Effector CD8-positive, alpha-beta T cell (primary cell): ENCODE measurements at places on chromosomes 16 and 17.

GRCh38 chr16:7086822-7087616, 245.6 kb upstream of the RBFOX1 start:
- DNase-seq: no peak

- no peak for DNase-seq
Measured at GRCh38 chr17:78669975-78670518, 92.9 kb upstream of the DNAH17 start.

DNA sequence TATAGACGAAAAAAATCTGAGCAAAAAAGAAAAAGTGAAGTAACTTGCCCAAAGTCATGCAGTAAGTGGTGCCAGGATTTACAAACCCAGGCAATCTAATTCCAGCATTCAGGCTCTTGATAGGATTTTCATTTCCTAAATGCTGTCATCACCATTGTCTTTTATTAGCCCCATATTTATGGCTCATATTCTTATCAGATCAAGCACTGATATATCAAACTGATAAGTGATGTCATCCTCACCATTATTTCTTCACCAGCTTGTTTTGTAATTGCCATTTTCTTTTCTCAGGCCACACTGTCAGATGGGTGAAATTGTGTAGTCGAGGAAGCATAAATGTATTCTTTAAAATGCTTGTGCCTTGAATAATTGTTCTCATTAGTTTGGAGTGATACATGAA, 1.3 kb downstream of the RAD51C start:
- no peak for DNase-seq

GRCh38 chr16:22252317-22252716, 44.9 kb upstream of the POLR3E start:
- DNase-seq: no peak

- no peak for DNase-seq
Measured at GRCh38 chr16:81917375-81917774, 93.9 kb downstream of the SDR42E1 start.

- no peak for DNase-seq
Measured at GRCh38 chr17:7715936-7716886, 1.3 kb upstream of the DNAH2 start.

- no peak for DNase-seq
Measured at GRCh38 chr17:36463916-36464764, 22.3 kb upstream of the ZNHIT3 start.

DNA sequence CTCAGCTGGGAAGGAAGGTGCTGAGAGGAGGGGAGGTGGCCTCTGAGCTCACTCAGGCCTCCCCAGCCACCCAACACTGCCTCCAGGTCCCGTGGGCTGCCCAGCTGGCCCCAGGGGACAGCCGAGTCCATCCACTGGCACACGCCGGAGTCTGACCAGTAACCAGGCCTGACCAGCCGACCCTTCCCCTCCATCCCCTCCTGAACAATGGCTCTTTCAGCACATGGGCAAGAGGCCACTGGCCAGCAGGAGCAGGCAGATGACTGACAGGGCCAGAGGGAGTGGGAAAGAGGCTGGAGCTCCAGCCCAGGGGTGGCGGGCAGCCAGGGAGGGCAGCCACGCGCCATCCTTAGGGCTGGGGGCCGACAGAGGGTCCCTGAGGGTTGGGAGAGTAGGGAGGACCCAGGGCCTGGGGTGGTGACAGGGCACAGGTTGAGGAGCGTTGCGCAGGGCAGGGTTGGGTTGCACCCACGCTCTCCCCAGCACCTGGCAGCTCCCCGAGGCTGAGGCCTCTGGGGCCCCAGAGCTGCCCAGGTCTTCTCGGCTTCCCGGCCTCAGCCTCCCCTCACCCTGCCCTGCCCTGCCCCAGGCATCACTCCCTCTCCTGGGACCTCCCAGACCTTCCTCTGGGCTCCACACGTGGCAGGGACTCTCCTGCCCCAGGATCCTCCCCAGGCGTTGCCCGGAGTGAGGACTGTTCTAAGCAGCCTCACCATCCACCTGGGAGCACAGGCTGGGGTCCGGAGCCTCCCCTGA, 20.2 kb upstream of the SLC38A10 start:
- DNase-seq: no peak

DNA sequence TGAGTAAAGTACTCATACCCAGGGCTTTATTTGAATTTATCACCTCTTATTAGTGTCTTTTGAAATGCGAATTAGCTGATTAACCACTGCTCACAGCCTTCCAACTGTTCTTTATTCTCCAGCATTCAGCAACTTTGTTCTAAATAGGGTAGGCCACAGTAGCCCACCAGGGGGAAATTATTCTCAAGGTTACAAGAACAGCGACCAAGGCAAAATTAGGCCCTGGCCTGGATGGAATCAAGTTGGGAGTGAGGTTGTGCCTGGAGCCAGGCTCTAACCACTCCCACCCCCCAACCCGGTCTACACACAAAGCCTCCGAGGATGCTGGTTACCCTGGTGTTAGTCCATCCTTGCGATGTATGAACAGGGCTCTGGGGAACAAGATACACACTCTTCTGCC, 245.5 kb downstream of the STX8 start:
- no peak for DNase-seq

- no peak for DNase-seq
Measured at GRCh38 chr17:13407381-13407780, 194.3 kb downstream of the HS3ST3A1 start.

GRCh38 chr17:31486351-31487062, 95.0 kb downstream of the RAB11FIP4 start:
- no peak for DNase-seq

DNA sequence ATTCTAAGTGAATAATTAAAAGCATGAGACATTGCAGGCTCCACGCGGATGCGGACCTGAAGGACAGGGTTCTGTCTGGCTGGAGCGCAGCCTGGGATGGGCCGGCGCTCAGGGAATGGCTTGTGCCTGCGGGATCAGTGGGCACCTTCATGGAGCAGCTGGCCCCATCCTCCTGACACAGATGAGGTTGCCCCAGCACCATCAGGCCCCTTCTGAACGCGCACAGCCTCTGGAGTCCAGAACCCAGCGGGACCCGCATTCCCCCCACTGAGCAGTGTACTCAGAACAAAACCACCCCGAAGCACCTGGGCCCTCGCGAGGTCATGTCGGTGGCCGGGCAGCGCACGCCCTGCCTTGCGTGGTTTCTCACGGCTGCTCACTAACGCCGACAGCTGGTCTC, 70.5 kb upstream of the CHMP6 start:
- no peak for DNase-seq

- DNase-seq: no peak
Measured at GRCh38 chr17:79941088-79942010, 94.3 kb downstream of the TBC1D16 start.

GRCh38 chr16:8183176-8184099, 406.9 kb downstream of the TMEM114 start:
- DNase-seq: no peak

- DNase-seq: no peak
Measured at GRCh38 chr16:51849715-51850114, 697.2 kb downstream of the TOX3 start.

- DNase-seq: no peak
Measured at GRCh38 chr17:61863801-61864126, 436 bp upstream of the BRIP1 start.

DNA sequence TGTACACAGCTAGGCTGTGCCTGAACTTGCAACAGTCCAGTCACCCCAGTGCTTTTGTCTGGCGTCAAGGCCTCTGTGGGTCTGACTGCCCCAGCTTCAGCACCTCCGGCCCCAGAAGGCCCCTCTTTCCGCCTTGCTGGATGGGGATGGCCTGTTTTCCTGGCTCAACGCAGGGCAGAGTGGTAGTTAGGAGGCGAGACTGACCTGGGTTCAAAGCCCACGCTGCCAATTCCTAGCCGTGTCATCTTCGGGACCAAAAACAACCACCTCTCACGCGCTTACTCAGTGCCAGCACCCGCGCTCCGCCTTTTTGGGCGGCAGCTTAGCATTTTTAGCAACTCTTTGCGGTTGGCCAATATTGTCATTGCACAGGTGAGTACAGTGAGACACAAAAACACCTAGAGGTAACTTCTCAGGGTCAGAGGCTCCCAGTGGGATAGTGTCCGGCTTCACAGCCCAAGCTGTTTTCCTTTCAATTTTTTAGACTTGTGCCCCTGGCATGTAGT, 4.6 kb downstream of the MYBBP1A start:
- DNase-seq: no peak
